ENCODE measurements at places on chromosomes 1 and 21.

DNA sequence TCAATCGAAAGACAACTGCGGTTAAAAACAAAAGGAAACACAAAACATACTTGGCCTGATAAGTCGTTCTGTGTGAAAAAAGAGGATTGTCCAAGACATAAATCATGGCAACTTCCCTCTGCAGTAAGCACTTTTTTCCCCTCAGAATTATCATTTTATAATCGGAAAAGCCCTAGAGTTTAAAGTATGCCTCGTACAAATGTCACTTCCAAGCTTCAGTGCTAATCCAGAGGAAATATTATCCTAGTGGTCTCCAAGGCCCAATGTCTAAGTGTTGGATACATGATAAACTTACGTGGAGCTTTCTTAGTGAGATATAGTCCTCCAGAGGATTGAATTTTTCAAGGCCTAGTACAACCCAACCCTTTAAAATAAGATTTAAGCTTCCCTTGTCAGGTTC lies 11.2 kb upstream of the NTMT2 start:
- DNase-seq, result no peak

DNA sequence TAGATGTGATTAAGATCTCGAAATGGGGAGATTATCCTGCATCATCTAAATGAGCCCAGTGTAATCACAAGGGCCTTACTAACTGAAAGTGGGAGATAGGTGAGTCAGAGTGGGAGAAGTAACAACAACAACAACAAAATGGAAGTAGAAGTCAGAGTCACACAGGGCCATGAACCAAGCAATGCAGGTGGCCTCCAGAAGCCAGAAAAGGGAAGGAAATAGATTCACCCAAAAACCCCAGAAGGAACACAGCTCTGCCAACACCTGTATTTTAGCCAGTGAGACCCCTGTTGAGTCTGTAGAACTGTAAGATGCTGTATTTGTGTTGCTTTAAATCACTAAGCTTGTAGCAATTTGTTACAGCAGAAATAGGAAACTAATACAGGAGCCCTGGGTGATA lies 4.1 kb downstream of the TAGLN2 start:
- no peak for DNase-seq

DNA sequence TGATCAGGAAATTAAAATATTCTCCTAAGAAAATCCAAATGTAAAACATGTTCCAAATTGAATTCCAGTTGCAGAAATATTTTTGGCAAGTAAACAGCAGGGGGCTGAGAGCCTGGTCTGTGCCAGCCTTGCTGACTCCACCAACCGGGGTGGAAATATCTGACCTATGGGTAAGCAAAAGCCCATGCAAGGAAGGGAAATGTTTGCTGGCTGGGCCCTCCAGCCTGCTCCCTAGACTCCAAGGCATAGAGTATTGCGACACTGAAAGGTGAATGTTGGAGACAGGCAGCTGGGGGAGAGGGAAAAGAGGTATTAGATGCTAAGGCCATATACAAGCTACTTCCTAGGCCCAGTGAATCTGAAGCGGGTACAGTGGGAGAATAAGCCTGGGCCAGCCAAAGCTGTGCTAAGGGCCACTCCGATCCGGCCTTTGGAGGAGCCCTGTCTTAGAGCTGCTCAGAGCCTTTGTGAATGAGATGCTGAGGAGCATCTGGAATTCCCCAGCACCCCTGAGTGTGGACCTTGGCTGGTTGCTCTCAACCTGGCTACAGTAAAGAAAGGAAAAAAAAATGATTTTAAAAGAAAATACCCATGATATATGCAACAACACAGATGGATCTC lies 24.9 kb upstream of the ATP1B1 start:
- no peak for DNase-seq

- DNase-seq, result no peak
Measured at GRCh38 chr1:1304331-1305299, 3.1 kb downstream of the ACAP3 start.

GRCh38 chr1:93623875-93624274 lies 57.8 kb downstream of the BCAR3 start:
- no peak for DNase-seq

DNA sequence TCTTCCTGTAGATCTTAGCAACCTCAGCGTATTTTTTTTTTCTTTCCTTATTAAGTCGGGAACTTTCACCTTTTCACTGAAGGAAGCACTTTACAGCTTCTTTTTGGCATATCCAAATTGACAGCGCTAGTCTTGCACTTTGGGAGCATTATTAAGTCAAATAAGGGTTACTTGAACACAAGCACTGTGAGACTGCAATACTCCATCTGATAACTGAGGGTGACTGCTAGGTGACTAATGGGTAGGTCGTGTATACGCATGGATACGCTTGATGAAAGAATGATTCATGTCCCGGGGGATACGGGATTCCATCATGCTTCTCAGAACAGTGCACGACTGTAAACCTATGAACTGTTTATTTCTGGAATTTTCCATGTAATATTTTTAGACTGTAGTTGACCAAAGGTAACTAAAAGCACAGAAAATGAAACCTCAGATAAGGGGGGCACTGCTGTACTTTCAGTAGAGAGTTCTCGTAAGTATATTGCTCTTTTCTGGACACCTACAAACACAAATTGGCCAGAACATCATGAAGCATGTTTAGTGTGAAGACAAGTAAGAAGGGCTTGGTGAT lies 364.7 kb downstream of the SMYD3 start:
- no peak for DNase-seq

Data from stimulated activated CD4-positive, alpha-beta T cell treated with anti-CD3 and anti-CD28 coated beads, Interleukin-12 subunit alpha, Interleukin-12 subunit beta, amount 100 ng/mL, for 48 hours (primary cell).